Parietal lobe (tissue), 2 donors: ENCODE measurements at places on chromosomes 4 and X. TPM values are rescaled to one million over a fixed set of nuclear protein-coding genes. Genes with fewer than 3 reads are reported as not detected.

The HPSE gene
- total RNA-seq: 0.94 TPM

The MAGEB10 gene
- total RNA-seq: not detected

The COL4A6 gene
- 6.3 TPM for total RNA-seq

The FAM9B gene
- not detected for total RNA-seq

The APLN gene
- 3.1 TPM for total RNA-seq

The AKAP4 gene
- not detected for total RNA-seq

The GPR119 gene
- total RNA-seq: not detected

The ADH6 gene
- not detected for total RNA-seq

The PRDM5 gene
- 15.0 TPM for total RNA-seq

The GAB1 gene
- 38.5 TPM for total RNA-seq

The HOPX gene
- total RNA-seq: 54.5 TPM

The SGCB gene
- total RNA-seq: 70.1 TPM

The ZNF630 gene
- total RNA-seq: 8.8 TPM
